ENCODE measurements at places on chromosomes 11 and 22. TPM values are rescaled to one million over a fixed set of nuclear protein-coding genes. Genes with fewer than 3 reads are reported as not detected.

RASL10A gene
- total RNA-seq: not detected

ACR gene
- 0.64 TPM for total RNA-seq

BCO2 gene
- 11.7 TPM for total RNA-seq

F2 gene
- total RNA-seq: not detected

DNA sequence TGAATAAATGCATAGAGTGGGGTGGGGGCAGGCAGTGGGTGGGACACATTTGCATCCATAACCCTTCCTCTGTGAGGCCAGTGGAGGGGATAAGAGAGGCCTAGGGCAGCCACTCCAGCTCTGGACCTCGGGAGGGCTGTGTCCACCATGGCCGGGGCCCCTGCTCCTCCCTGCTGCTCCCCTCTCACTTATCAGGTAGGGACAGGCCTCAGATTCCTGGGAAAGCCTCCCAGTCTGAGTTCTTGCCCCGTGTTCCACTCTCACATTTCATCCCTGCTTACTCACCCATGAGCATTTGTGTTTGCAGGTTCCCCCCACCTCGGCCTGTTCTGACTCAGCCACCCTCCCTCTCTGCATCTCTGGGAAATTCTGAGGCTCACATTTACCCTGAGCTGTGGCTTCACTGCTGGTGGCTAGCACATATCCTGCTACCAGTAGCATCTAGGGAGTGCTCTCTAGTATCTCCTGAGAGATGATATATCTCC is 128.7 kb upstream of the TOP3B start:
- DNase-seq: no peak

DNA sequence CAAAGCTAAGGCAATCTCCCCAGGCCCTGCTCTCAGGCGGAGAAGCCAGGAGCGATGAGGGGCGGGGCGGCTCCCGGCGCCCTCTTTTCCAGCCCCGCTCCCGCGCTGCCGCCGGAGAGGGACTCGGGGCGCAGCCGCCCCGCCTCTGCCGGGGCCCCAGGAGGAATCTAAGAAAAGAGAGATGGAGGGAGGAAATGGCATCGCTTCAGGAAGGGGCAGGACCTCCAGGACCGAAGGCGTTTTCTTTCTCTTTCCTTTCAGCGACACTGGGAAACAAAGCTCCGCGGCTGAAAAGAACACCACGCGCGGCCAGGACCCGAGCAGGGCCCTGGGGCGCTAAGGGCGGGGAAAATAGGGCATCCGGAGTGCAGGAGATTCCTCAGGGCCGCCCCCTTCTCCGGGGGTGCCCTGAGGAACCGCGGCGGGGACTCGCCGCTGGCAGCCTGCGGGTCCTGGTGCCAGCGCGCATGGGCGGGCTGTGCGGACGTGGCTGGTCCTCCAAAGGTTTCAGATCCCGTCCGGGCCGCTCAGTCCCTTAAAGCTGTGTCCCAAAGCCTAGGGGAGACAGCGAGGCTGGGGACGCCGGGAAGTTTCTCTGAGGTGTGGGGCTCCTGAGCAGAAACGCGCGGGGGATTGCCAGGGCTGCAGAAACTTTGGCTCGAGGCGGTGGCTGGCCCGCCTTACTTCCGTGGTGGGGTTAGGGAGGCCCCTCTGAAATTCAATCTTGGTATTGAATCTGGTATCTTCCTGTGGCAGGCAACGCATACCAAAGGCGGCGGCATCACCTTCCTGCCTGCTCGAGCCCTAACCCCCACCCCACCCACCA is 2.8 kb upstream of the BSX start:
- no peak for DNase-seq

DNA sequence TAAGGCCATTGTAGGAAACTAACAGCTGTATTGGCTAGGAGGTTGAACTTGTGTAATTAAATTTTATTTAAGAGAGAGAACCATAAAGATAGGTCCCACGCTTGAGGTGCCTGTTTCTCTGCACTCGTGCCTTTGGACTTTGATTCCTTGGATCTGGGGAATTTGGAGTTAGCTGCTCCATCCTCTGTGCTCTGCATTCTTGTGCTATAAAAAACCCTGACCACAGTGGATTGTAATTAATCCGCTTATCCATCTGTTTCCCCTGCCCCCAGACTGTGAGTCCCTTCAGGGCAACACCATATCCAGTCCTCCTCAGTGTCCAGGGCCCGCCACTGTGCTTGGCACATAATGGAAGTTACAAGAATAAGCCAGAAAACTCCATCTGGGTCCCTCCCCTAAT is 169.8 kb downstream of the SPON1 start:
- no peak for DNase-seq

GGT5 gene
- total RNA-seq: 11.5 TPM

DNA sequence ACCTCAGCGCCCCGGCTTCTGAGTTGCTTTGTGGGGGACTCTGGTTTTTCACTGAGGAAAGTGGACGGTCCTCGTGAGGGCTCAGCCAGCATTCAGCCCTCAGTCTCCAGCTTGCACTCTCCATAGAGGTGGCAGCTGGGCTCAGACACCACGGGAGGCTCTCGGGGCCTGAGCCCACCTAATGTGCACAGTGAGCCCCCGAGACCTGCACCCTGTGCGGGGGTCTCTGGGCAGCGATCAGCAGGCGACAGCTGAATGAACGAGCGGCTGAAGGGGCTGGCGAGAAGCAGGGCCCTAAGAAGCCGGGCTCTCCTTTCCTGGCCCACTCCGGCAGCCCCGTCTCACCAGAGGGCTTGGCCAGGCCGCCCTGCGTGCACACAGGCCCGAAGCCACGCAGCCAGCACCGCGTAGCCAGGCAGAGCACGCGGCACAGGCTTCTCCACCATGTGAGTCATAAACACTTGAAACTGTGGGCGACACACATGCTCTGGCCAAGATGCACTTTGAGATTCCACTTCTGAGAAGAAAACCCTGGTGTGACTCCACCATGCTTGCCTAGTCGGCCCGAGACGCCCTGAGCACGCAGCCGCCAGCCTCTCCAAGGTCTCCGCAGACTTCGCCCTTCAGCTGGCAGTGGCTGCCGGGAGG is 28.0 kb downstream of the TOLLIP start:
- no peak for DNase-seq

DNA sequence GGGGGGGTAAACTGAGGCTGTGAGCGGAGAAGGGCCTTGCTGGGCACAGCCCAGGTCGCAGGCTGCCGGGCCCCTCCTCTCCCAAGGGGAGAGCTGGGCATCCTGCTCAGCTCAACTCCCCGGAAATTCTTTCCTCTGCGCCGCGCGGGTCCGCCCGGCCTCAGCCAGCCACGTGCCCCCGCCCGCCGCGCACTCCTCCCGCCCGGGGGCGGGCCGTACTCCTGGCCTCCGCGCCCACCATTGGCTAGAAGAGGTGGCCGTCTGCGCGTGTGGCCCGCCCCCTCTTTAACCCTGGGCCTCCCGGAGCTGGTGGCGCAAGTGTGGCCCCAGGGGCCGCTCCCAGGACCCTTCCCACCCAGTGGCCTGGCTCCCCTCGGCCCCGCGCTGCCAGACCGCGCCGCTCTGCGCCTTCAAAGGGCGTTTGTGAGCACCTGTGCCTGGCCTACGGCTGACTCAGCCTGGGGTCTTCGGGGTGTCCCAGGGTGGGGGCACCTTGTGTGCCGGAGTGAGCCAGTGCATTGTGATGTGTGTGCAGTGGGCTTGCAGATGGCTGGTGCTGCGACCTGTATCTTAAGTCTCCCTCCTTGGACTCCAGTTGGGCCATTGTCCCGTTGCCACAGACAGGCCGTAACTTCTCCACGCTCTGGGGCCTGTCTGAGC is 2.0 kb downstream of the MRGPRF start:
- peak; percentile 89 for DNase-seq

- no peak for DNase-seq
Observed at GRCh38 chr11:26144291-26144690, 187.6 kb upstream of the ANO3 start.

RBMXL2 gene
- not detected for total RNA-seq

GRCh38 chr22:39917776-39918495 is 17.1 kb downstream of the GRAP2 start:
- DNase-seq: no peak

DNA sequence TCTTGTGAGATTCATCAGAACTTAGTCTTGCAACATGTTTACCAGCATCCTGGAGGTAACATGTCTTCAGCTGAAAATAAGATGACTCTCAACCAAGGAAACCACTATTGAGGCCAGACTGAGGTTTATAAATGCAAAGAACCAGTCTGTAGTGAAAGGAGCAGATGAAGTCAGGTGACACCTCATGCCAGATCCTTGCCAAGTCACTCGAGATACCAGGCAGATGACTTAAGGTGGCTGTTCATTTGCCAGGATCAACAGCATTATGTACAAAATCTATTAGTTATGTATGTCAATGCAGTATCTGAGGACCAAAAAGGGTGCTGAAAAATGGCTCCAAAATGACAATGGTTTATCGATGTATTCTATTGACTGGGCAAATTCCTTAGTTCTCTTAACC is 100.0 kb upstream of the SOX6 start:
- DNase-seq: no peak
